Activated gamma-delta T cell treated with anti-CD3 and anti-CD28 coated beads, Interleukin-2, amount 50 U/mL, for 16 hours (primary cell): ENCODE measurements at places on chromosomes 7 and 10.

DNA sequence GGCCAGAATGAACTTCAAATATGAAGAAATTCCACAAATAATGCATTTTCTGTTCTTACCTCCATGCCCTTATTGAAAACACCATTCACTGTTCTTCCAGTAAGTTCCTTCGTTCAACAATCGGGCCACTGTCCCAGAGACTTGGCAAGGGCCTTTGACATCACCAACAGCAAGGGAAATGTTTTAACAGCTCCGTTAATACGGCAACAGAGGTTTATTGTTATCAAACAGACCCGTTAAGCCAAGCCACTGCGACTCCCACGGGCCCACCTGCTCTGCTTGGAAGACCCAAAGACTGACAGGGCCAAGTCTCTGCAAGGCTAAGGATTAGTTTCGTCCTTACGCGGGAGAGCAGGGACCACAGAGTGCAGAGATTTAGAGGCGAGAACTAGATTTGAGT, 43.4 kb upstream of the LYZL1 start:
- no peak for DNase-seq

- no peak for DNase-seq
Observed at GRCh38 chr7:24494832-24495231, 78.4 kb upstream of the PALS2 start.

DNA sequence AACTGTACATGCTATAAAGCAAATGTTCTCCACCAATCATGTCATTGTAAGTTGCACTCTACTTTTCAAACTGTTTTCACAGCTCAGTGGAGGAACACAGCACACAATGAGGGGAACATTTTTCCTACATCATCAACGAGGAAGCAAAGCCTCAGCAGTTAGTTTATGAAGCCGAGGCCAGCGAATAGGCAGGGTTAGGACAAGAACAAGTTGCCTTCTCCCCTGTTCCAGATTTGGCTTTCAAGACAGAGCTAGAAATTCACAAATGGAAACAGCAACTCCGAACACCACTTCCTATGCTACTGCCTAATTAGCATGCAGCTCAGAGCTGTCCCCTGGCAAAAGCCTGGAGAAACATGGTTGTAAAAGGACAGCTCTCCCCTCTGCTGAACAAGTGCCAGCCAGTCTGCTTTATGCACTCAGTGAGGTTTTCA, 19.8 kb downstream of the ITGB8 start:
- no peak for DNase-seq

DNA sequence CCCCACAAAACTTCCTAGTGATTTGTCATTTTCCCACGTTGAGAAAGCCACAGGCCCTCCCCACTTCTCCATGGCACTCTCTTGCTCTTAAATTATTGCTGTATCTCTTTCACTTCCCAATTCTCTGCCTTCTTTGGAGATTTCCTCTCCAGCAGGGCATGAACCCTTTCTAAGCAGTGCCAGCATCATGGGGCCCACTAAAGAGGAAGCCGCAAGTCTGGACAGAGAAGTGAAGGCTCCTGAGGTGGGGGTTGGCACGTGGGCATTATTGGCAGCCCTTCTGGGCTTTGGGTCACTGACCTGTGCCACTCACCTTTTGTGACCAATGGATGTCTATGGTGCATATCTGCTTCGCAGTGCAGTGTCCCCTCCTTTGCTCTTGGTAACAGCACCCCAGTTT, 97.7 kb upstream of the TCF7L2 start:
- DNase-seq, result no peak

- DNase-seq, result no peak
Observed at GRCh38 chr7:105439174-105439893, 50.6 kb upstream of the SRPK2 start.

DNA sequence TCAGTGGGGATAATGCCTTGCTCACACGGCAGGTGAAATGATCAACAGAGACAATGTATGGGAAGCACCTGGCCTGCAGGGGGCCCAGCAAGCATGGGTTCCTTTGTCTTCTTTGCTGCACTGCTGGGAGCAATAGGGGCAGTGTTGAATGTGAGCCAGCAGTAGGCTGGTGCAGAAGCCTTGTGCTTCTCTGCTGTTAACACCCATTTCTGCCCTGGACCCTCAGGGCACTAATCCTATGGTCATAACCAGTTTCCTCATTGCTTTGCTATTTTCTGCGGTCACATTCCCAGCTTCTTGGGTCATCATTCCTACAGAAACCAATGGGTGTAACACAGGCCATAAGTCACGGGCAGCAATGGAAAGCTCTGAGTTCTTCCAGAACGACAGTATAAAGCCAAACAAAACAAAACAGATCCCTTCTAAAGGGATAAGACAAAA, 10.9 kb upstream of the LGI1 start:
- DNase-seq, result no peak

- no peak for DNase-seq
Observed at GRCh38 chr7:55375237-55375636, 10.1 kb downstream of the LANCL2 start.

- DNase-seq, result no peak
Observed at GRCh38 chr7:104133238-104133637, 74.6 kb downstream of the ORC5 start.

DNA sequence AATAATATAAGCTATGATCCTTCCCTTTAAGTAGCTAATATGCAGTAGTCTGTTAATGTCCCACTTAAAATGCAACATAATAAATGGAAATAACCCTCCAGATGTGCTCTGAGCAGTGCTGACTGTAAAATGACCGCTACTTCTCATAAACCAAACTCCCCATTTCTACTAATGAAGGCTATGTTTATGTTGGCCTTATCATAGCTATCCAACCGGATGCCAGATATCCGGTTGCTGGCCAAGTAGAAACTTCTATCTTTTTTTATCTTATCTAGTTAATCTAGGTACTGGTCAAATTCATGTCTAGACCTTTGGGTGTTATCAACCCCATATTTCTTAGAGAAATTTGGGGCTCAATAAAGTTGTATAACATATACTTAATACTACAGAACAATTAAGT, 56.6 kb downstream of the CHRM2 start:
- DNase-seq, result no peak

GRCh38 chr7:1169409-1170368, 9.7 kb upstream of the ZFAND2A start:
- DNase-seq, result peak; percentile 95

DNA sequence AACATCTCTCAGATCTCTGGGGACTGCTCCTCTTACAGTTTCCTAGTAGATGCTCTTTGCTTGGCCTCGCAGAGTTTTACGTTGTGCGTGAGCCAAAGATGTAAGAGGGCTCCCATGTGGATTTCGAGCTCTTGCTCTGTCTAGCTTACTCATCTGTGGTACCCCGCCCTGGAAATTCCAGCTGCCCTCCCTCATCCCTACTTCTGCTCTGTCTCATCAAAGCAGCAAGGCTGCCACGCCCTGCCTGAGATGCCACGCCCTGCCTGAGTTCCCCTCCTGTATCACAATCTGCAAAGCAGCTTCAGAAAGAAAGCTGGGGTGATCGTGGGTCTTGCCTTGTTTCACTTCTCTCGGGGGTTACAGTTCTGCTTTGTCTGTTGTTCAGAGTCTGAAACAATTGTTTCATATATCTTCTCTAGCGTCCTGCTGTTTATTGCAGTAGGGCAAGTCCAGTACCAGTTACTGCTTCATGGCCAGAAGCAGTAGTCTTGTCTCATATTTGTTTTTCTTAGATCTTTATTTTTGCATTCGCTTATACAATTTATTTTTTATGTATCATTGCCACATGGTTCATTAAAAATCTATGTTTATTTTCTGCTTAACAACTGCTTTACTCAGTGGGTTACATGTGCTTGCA, 36.1 kb upstream of the CCNY start:
- DNase-seq, result no peak

- DNase-seq, result no peak
Observed at GRCh38 chr7:69428089-69428488, 170.2 kb upstream of the AUTS2 start.

DNA sequence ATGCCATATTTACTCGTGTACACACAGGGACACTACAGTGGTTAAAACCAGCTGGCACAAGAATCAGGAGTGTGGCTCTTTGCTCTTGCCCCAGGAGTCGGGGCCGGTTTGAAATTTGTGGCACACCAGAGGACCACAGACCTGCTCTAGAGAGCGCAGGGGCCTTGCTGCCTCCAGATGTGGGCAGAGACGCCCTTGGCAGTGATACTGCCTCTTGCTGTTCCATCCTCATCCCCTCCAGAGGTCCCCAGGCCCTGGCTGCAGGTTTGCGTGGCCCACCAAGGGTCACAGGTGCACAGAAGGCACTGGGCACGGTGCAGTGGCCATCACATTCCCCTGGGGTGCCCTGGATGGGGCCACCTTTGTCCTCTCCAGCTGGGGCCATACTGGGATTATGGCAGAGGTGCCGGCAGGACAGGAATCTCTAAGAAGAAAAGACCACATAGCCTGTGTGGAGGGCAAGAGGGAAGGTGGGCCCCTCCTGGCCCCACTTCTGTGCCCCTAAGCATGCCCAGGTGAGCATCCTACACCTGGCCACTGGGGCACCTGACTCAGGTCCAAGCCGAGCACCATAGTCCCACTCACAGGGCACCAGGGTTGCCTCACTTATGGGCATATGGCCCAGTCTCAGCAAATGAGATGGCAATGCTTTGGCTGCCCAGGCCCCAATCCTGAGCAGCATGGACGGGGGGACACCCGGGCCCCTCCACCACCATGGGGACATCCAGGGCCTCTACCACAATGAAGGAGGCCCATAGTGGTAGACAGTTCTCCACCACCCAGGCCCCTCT, 45.6 kb downstream of the FOXL3 start:
- DNase-seq, result no peak

GRCh38 chr7:116337800-116338199, 127.5 kb downstream of the TES start:
- DNase-seq, result no peak

DNA sequence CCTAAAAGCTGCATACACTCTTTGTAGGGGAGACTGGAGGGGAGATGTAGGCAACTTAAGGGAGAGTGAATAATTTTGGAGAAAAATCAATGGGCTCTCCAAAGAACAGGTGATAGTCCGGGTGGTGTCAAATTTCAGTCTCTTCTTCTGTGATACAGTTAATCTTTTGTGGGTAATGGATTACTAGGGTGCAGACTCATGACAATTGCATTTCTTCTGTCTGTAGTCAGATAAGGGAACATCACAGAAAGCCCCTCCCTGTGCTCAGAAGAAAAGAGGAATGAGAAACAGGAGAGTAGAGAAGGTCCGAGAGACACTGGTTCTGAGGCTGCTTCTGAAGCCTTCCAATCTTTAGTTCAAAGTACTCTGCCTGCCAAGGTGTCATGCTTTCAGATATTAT, 1140.7 kb upstream of the LRRN3 start:
- no peak for DNase-seq

DNA sequence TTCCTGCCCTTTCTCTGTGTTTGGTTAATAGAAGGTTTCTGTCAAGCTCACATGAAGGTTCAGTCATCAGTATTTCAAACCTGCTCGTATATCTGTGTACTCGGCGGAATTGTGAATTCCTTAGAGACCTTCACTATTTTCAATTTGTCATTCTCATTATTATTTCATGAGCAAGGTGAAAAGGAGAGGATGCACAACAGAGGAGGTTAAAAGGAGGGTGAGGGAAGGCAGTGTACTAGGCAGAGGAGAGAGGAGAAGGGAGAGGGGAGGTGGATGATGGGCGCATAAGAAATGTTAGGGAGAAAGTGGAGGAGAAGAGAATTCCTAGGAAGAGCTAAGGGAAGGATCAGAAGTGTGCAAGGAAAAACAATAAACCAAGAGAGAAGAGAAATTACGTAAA, 185.0 kb upstream of the COBL start:
- no peak for DNase-seq

GRCh38 chr10:31081937-31082840, 50.5 kb upstream of the ZNF438 start:
- no peak for DNase-seq

DNA sequence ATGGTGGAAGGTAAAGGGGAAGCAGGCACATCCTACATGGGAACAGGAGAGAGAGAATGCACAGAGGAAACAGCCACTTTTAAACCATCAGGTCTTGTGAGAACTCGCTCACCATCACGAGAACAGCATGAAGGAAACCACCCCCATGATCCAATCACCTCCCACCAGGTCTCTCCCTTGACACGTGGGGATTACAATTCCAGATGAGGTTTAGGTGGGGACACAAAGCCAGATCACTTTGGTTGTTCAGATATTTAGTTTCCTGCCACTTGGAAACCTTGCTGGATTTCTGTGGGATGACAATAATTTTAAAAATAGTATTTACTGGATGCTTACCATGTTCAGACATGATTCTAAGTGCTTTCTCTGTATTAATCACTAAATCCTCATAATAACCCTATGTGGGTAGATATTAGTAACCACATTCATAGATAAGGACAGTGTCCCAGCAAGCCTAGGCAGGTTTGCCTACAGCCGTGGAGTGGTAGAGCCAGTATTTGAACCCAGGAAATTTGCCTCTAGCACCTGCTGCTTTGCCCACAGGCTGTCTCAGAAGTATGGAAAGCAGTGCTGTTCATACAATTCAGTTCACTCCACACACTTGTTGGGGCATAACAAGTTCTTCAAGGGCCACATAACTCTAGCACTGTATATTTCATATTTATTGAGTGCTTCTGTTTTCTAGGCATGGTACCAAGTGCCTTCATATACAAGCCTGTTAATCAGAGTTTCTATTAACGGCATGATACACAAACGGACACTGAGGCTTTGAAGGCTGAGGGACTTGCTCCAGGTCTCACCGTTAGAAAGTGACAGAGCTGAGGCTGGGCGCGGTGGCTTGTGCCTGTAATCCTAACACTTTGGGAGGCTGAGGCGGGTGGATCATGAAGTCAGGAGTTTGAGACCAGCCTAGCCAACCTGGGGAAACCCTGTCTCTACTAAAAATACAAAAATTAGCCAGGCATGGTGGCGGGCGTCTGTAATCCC, 8.3 kb downstream of the TLL2 start:
- DNase-seq, result no peak

DNA sequence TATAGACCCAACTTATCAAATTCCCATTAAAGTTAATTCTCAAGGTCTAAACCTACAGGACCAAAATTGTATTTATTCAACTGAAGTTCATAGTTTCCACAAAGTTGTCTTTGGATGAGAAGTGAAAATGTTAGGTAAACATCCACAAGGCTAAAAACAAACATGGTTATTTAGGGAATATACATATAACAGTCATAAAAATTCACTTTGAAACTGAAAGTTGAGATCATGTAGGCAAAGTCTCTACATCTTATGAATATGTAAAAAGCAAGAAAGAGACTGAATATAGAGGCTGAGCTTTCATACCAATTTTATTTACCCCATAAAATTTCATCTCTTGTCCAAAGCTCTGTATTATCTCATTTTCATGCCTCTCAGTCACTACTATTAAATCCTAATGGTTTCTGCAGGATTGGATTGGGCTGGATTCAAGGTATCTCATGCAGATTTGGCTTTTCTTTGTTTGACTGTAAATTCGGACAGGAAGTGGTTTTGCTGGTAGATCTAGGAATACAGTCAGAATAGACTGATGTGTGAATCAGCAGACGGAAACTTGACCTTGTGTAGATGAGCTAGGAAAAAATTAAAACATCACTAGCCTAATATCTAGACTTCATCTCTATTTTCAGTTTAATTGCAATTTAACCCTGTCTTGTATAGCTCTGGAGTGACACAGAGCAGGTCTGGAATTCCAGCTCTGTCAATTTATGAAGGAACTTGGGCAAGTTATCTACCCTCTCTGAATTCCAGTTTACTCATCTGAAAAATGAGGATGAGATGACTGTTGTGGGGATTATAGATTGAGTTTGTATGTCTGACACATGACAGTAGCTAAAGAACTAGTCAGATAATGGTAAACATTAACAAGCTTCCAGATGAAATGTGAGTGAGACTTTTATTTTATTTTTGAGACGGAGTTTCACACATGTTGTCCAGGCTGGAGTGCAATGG, 27.3 kb upstream of the SKAP2 start:
- DNase-seq, result no peak
